ENCODE measurements at places on chromosomes 12 and 14.

DNA sequence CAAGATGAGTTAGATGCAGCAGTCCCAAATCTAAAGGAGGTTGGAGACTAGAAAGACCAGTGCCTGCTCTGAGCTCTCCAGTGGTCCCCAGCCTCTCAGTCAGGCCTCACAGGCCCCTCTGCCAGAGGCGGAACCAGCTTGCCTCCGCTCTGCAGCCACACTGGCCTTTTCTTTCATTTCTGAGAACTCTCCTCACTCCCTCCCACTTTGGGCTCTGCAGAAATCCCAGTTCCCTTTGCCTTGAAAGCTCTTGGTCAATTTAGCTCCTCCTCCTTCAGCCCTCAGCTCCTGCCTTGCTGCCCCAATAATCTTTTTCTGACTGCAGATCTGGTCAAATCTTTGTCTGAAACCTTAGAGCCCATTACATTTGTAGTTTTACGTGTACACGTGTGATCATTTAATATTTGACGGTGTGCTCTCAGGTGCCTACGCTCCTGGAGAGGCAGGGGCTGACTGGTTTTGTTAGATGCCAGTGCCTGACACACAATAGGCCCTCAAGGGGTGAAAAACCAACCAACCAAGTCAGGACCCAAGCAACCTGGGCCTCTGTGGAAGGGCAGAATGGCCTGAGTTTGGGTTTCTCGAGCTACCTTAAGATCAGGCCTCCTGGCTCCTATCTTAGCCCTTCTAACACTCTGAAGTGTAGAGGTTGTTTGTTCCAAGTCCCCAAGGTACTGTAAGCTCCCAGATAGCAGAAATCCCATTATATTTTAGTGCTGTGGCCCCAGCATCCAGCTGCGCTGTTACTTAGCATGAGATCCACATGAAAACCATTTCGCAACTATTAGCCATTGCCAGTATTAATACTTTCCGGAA lies 1.1 kb upstream of the NUDT4 start:
- DNase-seq = no peak

DNA sequence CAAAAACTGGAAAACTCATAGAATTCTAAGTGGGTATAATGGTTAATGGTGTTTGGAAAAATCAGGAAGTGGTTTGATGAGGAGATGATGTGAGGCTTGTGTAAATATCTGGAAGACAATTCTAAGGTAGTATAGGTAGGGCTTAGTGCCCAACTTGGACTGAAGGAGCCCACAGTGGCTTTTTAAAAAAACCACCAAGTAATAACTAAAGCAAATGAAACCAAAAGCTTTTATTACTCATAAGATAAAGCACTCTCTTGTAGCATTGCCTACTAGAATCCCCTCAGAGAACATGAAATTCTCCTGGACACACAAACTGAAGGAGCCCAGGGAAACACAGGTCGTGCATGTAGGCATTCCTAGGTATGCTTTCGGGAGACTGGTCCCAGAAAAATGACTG lies 324.5 kb downstream of the NELL2 start:
- DNase-seq = no peak

GRCh38 chr14:67221982-67222328 lies 19.3 kb upstream of the PALS1 start:
- no peak for DNase-seq

GRCh38 chr12:62252576-62252975 lies 7.6 kb upstream of the USP15 start:
- DNase-seq = no peak

DNA sequence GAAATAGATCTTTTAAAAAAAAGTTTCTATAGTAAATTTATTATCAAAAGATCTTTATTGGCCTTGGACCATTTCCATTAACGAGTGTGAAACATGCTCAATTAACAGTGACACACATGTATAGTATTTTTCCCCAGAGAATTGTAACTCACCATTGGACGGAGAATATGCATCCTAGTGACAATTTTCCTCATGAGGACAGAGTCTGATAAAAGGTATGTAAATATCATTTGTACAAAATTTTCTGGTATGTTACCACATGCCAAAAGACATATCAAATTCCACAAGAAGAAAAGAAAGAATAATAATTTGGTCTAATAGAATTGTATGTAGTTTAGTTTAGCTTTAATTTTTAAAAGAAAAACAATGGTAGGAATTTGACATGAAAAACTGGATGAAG lies 1096.0 kb upstream of the FLRT2 start:
- DNase-seq = no peak

DNA sequence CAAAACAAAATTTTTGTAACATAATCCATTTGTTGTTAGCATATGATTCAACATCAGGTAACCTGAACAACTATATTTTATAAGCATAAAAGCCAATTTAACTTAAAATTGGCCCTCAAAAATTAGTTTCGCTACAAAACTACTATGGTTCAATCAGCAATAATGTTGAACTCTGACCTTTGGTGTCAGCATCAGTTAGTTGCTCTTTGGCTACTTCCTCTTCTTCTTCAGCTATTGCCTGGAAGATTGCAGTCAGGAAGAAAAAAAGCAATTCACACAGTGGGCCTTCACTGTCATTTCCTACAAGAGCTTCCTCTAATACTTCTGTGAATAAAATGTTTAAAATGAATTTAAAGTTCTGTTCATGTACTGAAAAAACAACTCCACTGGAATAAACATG lies 78.2 kb upstream of the CFL2 start:
- DNase-seq = no peak

DNA sequence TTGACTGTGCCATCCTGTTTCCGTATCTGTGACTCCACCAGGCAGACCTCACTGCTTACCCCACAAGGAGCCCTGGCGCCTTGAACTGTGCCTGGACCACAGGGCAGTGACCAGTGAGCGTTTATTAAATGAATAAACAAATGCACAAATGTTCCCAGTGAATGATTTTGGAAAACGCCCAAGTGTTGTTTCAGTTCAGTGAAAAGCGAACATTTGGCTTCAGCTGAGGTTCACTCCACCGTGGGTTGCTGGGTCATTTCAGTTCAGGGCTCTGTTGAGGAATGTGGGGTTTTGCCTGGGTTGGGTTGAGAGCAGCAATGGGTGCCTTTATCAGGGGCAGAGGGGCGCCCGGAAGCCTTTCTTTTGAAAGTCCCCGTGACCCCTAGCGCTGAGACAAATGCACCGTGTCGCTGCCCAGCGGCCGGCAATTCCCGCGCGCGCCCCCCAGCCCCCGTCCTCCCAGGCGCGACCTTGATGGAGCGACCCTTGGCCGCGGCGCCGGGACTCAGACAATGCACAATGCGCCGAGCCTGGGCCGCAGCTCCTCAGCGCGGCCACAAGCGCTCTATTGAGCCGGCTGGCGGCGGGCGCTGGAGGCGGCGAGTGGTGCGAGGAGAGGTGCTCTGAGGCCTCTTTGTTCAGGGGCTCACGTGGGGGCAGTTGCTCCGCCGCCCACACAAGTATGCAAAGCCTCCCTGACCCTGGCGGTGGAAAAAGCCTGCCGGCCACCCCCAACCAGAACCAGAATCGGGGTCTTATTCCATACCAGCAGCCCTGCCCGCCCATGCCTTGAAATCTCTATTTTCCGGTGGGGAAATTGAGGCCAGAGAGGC lies 40.5 kb upstream of the CLMN start:
- DNase-seq = no peak

GRCh38 chr14:22602862-22603261 lies 4.8 kb downstream of the ABHD4 start:
- no peak for DNase-seq

- no peak for DNase-seq
These were observed 38.9 kb downstream of the KRT80 start for GRCh38 chr12:52152905-52153317.

DNA sequence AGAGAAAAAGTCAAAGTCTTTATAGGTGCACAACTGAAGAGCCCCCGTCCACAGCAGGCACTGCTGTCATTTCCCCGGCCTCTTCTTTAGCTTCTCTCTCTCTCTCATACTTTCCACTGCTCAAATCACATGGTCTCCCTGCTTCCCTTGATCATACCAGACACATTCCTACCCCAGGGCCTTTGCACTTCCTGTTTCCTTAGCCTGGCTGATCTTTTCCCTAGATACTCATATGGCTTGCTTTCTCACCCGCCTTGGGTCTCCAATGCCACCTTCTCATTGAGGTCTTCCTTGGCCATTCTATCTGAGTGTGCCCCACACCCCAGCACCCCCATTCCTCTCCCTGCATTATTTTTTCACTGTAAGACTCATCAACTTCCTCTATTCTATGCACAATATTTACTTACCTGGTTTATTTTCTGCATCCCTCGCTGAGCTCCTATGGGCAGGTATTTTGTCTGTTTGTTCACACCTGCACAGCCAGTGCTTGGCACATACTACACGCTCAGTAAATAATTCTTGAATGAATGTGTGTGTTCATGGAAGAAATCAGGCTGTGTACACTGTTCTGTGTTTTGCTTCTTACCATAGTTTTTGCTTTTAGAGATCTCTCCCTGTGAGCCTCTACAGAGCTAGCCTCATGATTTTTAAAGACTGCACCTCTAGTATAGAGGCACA lies 31.9 kb downstream of the SERPINA1 start:
- DNase-seq = no peak

GRCh38 chr12:8996682-8997405 lies 7.5 kb downstream of the KLRG1 start:
- DNase-seq = no peak

Measured in HCT116 (cell line).